ENCODE measurements at places on chromosomes 2 and 18.

DNA sequence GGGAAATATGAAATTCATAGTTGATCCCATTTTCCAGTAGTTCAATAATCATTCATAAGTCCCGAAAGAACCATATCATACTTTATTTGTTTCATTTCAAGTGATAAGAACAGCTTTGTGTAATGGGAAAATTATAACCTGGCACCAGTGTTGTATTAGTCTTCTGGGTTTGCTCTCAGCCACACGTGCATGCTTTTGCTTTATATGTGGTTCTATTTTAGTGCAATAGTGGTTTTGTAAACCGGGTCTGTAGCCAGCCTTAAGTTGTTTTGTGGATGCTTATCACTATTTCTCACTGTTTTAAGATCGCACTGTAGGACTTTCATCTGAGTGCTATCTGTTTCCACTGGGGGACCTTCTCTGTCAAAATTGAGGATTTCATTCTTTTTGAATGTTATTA is 203.8 kb downstream of the PTPRM start:
- DNase-seq, result no peak

DNA sequence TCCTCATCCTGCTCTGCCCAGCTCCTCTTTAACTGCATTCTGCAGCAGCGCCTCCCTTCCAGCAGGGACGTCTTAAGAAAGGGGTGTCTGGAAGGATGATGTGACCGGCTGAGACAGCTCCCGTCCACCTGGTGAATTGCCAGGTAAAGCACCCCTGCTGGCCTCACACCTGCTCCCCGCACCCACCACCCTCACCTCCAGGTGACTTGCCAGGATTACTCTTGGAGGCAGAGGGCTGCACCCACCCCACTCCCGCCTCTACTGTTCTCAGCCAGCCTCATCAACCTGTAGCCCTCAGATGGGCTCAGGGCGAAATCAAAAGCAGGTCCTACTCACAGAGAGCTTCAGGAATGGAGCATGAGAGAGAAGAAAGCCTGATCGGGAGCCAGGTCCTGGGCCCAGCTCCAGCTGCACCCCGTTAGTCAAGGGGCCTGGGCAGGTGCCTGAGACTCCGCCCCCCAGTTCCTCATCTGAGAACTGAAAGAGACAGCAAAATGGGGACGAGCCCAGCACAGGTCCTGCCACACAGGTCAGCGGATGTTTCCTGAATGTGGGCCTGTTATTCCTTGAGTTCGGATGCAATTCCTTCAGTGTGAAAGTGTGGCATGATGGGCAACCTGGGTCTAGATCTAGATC is 5.6 kb downstream of the ADRA2B start:
- DNase-seq, result no peak

- DNase-seq, result no peak
Observed at GRCh38 chr2:121089166-121089510, 195.9 kb downstream of the TFCP2L1 start.

DNA sequence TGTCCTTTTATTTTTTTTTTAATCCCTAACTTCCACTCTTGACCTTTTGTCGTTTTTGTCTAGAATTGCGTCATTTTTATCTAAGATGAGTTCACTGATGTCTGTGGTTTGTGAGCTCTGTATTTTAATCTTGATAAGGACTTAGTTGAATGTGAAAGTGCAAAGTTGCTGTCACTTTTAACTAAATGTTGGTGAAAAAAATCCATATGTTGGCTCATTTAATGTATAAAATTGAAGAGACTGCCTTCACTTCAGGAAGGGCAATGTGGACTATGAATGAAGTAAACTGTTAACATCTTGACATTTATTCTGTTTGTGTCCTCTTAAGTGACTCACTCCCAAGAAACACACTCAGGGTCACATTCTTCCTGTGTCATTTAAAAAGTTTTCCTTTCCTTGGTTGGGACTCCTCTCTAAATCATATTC is 256.6 kb upstream of the RASGRP3 start:
- peak; percentile 43 for DNase-seq

- DNase-seq, result no peak
Observed at GRCh38 chr2:163664610-163665009, 71.2 kb downstream of the FIGN start.

- DNase-seq, result no peak
Observed at GRCh38 chr18:48002933-48003365, 72.5 kb upstream of the SMAD2 start.

- peak; percentile 72 for DNase-seq
Observed at GRCh38 chr18:12391487-12392165, 14.6 kb upstream of the AFG3L2 start.

DNA sequence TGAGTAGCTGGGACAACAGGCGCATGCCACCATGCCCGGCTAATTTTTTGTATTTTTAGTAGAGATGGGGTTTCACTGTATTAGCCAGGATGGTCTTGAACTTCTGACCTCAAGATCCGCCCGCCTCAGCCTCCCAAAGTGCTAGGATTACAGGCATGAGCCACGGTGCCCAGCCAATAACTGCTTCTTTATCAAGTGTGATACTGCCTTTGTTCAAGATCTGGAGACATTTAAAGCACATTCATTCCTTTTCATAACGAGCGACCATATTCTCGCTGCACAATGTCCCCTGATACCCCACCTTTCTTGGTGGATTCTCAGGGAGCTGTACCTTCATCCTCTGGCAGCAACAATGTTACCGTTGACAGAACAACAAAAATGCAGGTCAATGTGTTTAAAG is 75.4 kb downstream of the PIEZO2 start:
- DNase-seq, result no peak

DNA sequence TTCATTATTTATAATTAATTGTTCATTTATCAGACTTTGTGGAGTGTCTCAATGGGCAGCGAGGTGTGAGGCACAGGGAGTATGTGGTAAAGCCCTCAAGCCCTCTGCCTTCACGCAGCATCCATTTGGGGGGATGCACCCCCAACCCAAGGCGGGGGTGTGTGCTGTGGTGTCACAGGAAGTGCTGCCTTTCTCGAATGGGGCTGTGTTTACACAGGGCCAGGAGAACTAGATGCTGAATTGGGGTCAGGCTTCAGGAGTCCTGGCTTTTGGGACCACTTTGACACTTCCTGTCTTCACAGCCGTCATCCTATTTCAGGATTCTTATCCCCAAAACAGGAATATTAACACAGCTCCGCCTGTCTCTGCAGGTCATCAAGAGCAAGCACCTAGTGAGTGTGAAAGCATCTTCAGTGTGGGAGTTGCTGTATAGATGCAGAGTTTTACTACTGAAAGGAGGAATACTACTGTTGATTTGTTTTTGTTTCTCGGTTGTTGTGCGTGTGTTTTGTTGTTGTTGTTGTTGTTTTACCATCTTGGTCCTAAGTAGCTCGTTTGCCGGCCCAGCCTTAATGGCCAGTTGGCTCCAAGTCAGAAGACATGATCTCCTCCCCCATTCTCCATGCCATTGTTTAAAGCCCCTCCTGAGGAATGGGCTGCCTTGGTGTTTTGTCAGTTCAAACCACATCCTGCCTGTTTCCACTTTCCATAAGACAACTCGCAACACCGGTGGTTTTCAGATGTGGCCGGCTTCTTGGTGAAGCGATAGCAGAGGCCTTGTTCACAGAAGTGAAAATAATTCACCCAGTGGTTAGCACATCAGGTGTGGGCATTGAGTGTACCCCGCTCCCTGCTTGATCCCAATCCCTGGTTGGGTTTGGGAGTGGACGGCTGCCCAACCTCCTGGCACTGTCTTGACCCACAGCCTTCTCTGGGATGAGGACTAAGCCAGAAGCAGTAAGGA is 221.3 kb downstream of the BCL2 start:
- DNase-seq, result no peak

- DNase-seq, result no peak
Observed at GRCh38 chr2:106853631-106854030, 32.3 kb downstream of the ST6GAL2 start.

DNA sequence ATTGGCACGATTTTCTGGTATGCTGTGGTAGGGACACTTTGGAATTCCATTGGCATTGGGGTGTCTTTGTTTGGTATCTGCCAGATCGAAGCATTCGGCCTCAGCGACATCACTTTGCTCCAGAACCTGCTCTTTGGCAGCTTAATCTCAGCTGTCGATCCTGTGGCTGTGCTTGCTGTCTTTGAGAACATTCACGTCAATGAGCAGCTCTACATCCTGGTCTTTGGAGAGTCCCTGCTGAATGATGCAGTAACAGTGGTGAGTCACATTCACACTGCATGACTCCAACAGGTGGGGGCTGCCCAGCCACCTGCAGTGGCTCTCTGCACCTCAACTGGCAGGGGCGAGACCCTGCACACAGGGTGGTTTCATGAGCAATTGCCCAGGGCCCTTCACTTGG is 38.4 kb downstream of the SLC9A2 start:
- DNase-seq, result no peak

- DNase-seq, result no peak
Observed at GRCh38 chr2:153388246-153388645, 90.3 kb downstream of the RPRM start.

DNA sequence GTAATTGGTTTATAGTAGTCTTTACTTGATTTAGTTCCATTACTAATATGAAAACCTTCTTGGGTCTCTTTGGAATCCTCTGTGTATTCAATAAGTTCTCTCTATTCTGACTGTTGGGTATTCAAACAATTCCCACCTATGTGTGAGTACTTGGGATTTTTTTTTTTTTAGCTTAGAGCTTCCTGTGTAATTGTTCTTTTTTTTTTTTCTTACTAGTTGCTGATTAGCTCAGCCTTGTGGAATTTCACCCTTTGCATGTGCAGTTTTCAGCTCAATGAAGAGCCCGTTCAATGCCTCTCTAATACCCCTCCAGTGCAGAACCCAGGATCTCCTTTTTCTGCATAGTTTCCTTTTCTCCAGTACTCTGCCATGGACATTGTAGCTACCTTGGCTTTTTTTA is 339.1 kb upstream of the GALNT5 start:
- no peak for DNase-seq

DNA sequence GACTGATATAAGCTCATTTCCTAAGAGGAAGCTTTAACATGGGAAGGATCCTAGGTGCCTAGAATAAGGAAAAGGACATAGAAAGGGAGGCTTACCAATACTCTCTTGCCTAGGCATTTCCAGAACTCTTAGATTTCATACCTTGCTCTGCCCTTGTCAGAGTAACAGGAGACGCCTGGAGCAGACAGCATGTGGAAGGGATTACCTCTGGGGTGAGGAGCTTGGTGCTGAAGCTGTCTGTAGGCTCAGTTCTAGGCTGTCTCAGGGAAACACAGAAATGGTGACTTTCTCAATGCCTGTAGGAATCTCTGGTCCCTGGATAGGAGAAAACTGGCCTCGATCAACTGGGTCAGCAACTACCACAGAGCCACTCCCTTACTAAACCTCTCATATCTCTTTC is 150.0 kb downstream of the SLC4A3 start:
- DNase-seq, result no peak

DNA sequence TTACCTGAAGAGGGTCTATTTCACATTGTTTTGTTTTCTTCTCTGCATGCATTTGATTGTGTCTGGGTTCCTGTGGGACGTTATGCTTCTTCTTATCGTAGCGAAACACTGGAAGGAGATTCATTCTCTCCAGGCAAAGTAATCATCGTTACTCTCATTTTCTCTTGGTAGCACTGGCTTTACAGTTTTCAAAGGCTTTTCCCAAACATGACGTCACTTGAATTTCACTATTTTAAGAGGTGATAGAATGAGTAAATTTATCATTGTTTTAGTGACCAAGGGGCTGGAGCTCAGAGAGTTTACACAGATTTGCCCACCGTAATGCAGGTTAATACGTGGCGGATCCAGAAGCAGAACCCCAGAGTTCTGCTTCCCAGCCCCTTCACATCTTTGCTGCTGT is 391.4 kb downstream of the DCDC2C start:
- no peak for DNase-seq

- DNase-seq, result no peak
Observed at GRCh38 chr2:232291343-232291742, 87.2 kb upstream of the ALPP start.

- DNase-seq, result no peak
Observed at GRCh38 chr2:194674043-194674442, 983.0 kb upstream of the SLC39A10 start.

GRCh38 chr2:12168791-12169388 is 422.5 kb downstream of the LPIN1 start:
- DNase-seq, result peak; percentile 92
